Dermis blood vessel endothelial cell (primary cell): ENCODE measurements at places on chromosomes 5 and 9. TPM values are rescaled to one million over a fixed set of nuclear protein-coding genes. Genes with fewer than 3 reads are reported as not detected.
A peak's percentile ranks its signal among the peaks of the same experiment; 100 is the strongest.

DNA sequence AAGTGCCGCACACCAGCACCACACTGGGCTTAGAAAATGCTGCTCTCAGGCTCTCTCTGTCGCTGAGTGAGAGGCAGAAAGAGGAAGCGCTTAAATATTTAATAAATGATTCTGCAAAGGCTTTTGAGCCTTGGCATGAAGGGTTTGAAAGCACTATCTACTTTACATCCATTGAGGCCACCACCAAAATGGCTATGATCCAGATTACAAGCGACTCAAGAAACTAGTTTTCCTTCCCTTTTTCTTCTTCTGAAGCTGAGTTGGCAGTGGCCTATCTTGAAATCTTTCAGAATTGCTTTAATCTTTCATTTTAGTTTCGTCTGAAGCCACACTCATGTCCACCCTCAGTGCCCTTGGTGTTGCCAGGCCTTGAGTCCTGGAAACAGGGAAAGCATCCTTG, 59.5 kb downstream of the EBF1 start:
- no peak for DNase-seq

DNA sequence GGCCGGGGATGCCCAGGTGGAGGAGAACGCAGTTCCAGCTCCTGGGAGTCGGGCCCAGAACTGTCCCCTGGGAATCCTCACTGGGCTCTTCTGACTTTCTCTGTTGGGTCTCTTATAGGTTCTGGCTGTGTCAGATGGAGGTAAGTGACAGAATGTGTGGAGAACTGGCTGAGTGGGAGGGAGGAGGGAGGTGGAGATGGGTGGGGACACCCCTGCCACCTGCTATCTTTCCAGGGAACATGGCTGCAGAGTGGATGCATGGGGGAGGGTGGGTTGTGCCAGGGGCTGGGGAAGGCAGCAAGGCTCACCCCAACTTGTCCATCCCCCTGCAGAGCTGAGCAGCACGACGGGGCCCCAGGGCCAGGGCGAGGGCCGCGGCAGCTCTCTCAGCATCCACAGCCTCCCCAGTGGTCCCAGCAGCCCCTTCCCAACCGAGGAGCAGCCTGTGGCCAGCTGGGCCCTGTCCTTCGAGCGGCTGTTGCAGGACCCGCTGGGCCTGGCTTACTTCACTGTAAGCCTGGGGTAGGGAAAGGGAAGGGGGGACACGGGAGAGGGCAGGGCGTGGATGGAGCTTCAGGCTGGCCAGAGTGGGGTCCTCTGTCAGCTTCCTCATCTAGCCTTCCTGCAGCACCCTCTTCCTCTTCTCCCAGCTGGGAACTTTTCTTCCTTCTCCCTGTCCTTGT, 8.3 kb downstream of the RGS14 start:
- DNase-seq = no peak

DNA sequence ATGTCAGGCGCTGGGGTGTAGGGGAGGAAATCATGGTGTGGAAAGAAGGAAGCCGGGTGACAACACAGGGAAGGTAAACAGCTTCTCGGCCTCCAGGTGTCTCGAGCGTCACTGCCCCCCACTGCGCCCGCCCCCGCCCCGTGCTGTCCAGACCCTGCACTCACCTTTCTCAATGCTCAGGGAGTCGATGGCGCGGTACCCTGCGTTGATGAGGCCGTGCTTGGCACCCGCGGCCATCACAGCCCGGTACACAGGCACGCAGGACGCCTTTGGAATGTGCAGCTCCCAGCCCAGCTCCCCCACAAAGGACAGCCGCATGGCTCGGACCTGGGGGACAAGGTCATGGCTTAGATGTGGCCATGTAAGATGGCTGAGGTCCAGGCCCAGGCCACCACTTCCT, 35.2 kb downstream of the DBH start:
- no peak for DNase-seq

GRCh38 chr5:147234239-147234824, 494 bp upstream of the STK32A start:
- no peak for DNase-seq

GRCh38 chr5:32520356-32520755, 65.0 kb upstream of the SUB1 start:
- no peak for DNase-seq

DNA sequence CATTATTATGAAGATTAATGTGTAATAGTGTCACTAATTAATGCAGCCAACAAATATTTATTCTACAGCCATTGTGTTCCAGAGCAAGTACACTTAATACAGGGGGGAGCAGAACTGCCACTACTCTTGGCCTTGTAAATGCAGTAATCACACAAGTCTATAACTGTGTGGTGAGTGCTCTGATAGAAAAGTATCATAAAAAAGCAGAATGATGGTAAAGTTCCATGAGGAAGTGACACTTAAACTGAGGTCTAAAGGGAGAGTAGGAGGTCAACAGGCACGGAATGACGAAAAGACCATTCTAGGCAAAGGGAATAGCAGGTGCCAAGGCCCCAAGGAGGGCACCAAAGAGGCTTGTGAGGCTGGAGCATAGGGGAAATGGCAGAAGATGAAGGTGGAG, 142.9 kb downstream of the OSTF1 start:
- DNase-seq = no peak

GRCh38 chr9:85262333-85262732, 479.4 kb downstream of the AGTPBP1 start:
- DNase-seq = peak; percentile 5

DNA sequence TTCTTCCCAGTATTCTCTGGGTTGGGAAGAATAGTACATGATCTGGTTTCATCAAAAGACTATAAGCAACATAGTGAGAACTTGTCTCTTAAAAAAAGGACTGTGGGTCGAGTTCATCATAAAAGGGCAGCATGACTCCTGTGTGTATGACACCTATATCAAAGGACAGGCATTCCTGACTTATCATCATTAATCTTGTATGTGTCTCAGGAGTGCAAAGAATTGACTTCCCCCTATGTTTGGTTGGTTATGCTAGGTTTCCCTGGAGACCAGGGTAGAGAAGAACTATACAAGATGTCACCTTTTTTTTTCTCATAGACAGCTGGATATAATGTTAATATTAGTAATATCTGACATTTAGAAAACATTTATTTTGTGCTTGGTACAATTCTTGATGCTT, 173.1 kb upstream of the ANKRD55 start:
- DNase-seq = no peak

- DNase-seq = no peak
Observed at GRCh38 chr5:177355868-177356168, 1.9 kb upstream of the RGS14 start.

DNA sequence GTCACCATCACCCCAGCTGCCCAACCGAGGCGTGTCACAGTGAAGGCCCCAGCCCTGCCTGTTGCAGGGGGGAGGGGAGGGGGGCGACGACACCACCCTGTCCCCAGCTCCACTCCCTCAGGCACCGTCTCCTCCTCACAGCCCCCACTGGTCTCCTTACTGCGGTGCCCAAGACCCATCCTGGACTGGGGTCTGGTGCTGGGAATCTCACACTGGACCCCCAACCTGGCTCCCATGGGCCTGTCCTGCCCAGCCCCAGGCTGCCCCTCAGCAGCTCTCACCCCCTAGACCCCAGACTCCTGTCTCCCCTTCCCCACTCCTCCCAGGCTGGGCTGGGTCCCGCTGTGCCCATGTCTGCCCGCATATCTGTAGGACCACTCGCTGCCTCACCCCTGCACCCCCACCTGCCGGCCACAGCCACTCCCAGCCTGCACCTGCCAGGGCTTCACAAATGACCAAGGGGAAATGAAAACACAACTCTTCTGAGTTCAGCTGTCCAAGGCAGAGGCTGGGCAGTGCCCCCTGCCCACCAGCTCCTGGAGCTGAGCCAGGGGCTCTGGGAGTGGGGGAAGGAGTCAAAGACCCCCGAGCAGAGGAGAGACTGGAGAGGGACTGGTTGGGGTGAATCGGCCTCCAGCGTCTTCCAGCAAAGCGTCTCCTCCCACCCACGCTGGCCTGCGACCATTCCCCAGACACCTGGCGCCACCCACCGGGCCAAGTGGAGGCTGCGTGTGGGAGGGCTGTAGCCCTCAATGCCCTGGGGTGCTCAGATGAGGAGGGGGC, 32.6 kb upstream of the EGFL7 start:
- DNase-seq = peak; percentile 77

DNA sequence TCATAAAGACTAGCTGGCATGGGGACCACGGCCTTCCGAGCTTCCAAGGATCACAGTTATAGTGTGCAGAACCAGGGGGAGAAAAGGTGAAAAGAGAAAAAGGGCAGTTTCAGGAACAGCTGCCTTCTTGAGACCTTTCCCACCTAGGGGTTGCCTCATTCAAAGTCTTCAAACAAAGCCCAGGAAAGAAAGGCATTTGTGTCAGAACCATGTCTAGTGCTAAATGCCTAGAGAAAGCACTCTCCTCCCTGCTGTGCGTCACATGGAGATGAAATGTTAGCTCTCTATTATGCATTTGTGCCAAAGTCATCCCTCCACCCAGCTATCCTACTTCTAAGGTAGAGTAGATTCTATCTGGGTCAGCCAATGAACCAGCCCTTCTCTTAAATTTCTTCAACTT, 1037.3 kb upstream of the WWC1 start:
- DNase-seq = no peak

DNA sequence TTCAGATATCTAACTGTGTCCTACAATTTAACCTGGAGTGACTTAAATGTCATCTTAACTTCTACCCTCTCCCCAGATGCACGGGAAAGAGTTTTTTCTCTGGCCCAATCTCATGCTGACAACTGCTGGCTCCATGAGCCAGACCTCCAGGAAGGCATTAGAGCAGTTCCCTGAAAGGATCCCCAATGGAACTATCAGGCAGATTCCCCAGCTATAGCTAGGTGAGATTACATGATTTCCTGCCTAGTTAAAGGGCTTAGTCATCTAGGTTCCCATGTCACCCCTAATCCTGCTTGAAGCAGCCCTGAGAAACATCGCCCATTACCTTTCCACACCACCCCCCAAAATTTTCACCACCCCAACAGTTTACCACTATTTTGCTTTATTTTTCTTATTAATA, 373.5 kb upstream of the TRPC7 start:
- DNase-seq = no peak

DNA sequence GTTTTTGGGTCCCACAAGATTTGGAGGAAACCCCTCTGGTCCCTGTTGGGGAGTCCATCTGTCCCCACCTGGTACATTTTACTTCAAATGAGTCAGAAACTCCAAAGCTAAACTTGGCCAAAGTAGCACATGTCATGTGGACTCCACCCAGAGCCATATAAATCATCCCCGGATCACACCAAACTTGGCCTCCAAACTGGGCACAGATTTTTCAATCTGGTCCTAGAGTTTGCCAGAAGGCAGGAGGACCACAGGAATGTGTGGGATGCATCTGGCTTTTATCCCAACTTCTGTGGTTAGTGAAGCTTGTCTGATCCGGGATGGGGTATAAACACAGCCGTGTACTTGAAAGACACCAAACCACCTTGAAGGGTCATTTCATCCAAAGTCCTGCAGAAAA, 66.3 kb downstream of the MAT2B start:
- no peak for DNase-seq

DNA sequence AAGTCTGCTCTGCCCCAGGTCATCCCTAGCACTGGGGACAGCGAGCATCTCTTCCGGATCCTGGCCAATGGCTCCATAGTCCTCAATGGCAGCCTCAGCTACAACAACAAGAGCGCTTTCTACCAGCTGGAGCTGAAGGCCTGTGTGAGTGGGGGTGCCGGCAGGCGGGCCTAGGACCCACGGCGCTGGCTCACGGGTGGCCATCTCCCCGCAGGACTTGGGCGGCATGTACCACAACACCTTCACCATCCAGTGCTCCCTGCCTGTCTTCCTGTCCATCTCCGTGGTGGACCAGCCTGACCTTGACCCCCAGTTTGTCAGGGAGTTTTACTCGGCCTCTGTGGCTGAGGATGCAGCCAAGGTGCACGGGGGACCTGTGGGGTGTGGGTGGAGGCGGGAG, 25.9 kb downstream of the CDHR2 start:
- DNase-seq = no peak

DNA sequence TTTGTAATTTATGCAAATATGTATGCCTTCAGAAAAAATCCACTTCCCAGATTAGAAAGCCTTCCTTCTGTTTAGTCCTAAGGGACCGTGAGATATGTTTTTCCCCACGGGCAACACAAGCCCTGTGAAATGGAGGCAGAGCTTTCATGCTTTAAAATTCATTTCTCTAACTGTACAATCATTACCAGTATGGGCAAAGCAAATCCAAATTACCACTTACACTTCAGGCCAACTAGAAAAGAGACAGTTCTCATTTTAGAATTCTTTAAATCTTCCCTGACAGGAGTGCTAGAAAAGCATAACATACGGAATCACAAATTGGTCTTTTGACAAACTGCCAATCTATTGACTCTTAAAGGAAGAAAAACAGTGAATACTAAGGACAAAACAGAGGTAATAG, 20.5 kb upstream of the TNPO1 start:
- DNase-seq = no peak

DNA sequence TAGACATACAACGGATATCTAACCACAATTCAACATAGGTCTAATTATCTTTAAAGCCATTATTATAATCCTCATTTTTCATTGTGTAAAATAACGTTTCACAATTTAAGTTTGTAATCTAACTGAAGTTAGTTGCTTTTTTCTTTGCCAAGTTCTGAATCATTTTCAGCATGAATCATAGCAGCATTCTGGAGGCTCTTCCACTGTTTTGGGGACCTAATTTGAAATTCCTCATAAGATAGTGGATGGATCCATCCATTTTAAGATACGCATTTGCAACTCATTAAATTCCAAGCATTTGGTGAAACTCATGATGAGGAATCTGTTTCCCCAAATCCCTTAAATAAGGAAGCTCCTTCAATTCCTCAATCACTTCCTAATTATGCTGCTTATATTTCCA, 447.1 kb upstream of the CDH10 start:
- no peak for DNase-seq

DNA sequence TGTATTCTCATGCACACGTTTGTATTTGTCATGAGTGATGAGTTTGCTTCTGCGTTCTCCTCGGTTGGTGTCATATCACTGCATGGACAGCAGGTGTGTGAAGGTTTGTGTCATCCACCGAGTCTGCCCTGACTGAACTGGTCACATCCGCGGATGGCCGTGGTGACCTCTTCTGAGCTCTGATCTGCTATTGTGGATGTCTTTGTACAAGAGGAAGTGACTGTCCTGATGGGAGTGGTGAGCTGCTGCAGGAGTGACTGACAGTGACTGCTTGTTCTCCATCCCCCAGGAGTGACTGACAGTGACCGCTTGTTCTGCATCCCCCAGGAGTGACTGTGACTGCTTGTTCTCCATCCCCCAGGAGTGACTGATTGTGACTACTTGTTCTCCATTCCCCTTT, 69.9 kb downstream of the EHMT1 start:
- peak; percentile 44 for DNase-seq

- DNase-seq = no peak
Observed at GRCh38 chr5:62606878-62607277, 28.3 kb downstream of the LRRC70 start.

The KCNN2 gene
- total RNA-seq = 0.79 and 1.4 TPM in 2 replicates

The ZNF658 gene
- 5.3 and 6.8 TPM in 2 replicates for total RNA-seq

The RAB3C gene
- total RNA-seq = 0.17 and 1.9 TPM in 2 replicates

The MARCHF11 gene
- total RNA-seq = not detected in 2 replicates

The DIRAS2 gene
- total RNA-seq = 0.34 and 1.0 TPM in 2 replicates

The SMIM15 gene
- total RNA-seq = 58.7 and 83.1 TPM in 2 replicates

The IFNA13 gene
- not detected in 2 replicates for total RNA-seq
